ENCODE measurements at places on chromosomes 16 and 17.

- no peak for DNase-seq
Measured at GRCh38 chr16:30535106-30535776, 583 bp upstream of the ZNF747 start.

GRCh38 chr16:75774197-75774596 lies 47.9 kb upstream of the CPHXL start:
- DNase-seq, result no peak

DNA sequence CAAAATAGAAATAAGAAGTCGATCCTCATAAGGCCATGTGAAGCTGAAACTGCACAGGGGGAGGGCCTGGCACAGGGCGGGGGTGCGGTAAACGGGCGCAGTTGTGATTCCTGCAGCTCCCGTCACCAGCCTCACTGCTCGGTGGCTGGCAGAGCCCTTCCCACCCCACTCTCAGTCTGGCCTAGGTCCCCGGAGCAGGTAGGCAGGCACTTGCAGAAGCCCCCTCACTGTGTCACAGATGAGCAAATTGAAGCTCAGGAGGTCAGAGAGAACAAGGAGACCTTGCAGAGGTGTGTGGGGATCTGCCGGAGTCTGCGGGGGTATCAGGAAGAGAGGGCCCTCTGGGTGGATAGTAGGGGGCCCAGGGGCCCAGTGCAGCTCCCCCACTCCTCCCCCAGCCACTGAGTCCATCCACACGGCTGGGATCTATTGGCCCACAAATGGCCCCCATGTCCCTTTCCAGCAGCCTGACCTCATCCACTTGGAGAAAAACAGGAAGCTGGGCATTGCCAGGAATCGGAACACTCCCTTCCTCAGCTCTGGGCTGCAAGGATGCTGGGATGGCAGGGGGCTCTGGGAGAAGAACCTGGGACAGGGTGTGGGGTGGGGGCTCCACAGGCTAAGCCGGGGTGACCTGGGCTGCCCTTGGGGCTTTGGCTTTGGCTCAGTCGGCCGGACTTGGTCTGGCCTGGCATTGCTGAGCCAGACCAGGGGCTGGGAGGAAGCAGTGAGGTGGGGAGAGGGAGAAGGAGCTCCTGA lies 21.4 kb upstream of the MAP3K14 start:
- DNase-seq, result no peak

- DNase-seq, result no peak
Measured at GRCh38 chr17:67139784-67140665, 95.7 kb downstream of the CACNG1 start.

DNA sequence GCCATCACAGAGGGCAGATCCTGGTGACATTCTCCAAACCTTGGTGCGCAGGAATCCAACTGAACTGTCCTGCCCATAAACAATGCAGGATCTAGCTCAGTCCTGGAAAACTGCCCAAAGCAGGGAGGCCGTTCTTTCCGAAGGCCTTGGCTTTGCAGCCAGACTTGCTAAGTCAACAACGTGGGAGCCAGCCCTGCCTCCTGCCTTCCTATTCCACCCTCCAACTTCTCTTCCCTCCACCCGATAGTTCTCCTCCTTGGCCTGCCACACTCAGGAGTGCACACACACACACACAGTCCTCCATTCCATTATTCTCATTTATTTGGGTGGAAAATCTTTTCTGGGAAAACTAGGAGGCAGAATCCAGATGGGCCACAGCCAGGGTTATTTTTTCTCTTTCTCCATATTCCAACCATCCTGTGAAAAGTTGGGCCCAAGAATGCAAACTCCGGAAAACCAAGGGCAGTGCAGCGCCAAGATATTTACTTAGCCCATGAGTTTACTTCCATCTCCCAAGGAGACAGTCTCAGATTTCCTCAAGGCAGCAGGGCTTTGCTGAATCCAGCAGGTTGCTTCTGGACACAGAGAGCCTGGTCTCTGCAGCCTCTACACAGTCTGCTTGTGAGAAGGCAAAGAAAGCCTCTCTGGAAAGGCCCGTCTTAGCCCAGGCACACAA lies 15.8 kb downstream of the COPRS start:
- DNase-seq, result no peak

GRCh38 chr16:67857547-67858233 lies 10.2 kb upstream of the CENPT start:
- DNase-seq, result peak; percentile 24

DNA sequence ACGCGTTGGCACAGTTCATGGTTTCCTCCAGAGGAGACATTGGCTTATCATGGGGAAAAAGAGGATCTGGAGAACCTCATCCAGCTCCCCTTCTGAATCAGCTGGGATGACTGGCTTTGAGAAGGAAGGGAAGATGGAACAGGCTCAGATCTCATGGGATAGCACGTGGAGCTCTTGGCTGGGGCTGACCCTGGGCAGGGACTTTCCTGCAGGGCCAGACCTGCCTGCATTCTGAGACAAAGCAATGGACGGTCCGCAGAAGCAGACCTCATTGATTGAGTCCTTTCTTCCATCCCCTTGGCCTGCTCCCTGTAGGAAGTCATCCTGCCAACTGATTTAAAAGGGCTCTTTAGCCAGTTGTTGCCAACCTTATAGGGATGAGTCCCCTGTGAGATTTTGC lies 26.2 kb downstream of the PLCD3 start:
- no peak for DNase-seq

DNA sequence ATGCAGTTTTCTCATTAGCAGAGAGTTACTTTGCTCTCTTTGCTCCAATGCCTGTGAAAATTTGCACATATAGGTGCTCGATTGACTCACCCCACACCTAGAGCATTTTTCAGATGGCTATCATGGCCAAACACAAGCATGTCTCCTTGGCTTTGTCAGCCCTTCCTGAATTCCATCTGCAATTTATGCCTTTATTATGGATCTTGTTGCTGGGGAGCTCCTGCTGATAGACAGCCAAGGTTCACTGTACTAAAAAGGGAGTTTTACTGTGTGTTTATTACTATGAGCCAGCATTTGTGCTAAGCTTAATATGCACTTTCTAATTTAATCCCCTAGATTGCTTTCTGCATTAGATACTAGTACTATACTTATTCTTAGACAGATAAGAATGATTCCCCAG lies 93.3 kb downstream of the TOX3 start:
- no peak for DNase-seq

DNA sequence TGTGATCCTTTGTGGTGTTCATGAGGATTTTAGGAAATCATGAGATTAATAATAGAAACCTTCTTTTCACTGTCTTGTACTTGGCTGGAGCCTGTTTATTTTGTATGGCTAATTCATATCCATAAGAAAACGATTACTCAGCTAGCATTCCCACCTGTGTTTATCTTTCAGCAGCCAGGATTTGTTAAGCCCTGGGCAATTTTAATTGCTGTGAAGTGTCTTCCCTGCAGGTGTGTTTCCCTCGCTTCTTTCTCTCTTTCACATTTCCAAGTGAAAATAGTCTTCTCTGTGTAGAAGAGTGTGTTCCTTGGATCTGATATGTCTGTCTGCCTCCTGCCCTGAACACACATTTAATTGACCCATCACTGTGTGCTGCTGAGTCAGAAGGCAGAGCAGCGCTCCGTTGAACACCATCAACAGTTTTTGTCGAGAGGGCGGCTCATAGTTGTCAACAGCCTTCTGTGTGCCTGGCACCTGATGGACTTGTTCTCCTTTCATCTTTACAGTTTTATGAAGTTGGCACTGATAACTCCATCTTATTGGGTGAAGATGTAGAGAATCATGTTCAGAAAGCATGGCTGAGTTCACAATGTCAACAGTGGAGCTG lies 83.2 kb downstream of the SPECC1 start:
- no peak for DNase-seq

DNA sequence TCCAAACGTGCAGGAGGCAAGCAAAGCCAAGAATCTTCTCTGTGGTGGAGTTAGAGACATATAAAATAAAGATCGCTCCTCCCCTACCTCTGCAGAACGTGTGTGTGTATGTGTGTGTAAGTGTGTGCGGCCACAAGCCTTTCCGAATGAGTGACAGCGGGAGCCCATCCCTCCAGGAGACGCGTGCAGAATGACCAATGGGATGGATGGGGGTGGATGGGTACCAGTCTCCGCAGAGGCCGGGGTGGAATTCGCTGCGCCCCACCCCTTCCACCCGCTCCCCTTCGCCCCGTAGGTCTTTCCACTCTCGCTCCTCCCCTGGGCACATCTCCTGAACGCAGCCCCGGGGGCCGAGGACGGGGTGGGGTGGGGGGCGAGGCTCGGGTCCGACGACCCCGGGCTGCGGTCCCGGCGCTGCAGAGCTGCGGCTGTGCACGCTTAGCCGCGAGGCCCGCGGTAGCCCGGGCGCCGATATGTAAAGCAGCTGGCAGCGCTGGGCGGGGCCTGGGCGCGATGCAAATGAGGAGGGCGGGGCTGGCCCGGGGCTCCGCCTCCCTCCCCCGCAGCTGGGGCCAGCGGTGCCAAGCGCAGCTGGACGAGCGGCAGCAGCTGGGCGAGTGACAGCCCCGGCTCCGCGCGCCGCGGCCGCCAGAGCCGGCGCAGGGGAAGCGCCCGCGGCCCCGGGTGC lies at the start of gene PRKCB:
Gene PRKCB (plus strand): TSS at position 594 of the 688 bp plus-strand sequence.
- DNase-seq, result peak; percentile 93

GRCh38 chr16:88534638-88535190 lies 35.5 kb upstream of the ZC3H18 start:
- peak; percentile 52 for DNase-seq

GRCh38 chr16:48014349-48015135 lies 141.3 kb downstream of the ABCC12 start:
- DNase-seq, result no peak

- no peak for DNase-seq
Measured at GRCh38 chr16:71490361-71490760, 1.2 kb upstream of the ZNF19 start.

DNA sequence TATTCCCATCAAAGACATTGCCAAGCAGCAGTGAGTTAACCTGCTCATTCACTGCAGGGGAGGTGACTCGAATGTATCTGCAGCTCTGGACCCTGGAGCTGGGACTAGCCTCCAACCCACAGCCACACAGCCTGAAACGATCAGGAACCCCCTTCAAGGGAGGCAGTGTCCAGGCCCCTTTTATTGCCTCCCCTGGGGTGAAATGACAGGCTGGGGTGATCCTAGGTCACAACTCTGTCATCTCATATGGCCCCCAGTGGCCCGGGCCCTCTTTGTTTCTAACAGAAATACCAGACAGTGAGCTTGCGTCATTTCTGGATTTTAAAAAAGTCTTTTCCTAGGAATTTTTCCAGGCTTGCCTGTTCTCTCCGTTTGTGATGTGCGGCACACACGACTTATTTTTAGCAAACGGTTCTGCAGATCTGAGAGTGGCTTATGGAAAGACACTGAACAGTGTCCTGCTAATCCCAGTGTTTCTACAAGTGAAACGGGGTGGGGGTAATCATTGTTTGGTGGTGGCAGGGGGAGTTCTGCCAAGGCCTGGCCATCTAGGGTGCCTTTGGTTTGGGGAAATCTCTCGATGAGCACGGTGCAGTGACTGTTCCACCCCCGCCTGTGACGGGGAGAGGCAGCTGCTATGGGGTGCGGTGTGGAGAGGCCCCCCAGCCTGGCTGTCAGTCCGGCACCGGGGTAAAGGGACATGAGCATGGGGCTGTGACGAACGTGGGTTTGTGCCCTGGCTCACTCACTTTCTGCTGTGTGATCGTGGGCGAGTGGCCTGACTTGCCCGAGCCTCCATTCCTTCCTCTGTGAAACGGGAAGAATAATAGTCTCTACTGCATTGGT lies 27.2 kb downstream of the NAGPA start:
- DNase-seq, result no peak

- DNase-seq, result no peak
Measured at GRCh38 chr17:21339011-21339410, 37.1 kb upstream of the KCNJ12 start.

- DNase-seq, result peak; percentile 72
Measured at GRCh38 chr16:2838928-2839327, 8.8 kb downstream of the ZG16B start.

DNA sequence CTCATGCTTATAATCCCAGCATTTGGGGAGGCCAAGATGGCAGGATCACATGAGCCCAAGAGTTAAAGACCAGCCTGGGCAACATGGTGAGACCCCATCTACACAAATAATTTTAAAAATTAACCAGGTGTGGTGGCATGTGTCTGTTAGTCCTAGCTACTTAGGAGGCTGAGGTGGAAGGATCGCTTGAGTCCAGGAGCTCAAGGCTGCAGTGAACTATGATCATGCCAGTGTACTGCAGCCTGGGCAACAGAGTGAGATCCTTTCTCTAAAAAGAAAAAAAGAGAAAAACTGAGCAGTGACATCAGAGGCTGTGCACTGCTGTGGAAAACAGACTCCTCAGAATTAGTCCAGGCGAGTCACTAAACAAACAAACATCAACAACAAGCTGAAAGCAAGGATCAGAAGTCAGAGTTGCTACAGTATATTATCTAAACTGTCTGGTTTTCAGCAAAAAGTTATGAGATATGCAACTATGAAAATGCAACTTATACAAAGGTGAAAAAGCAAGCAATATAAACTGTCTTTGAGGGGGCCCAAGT lies 39.3 kb downstream of the CBFB start:
- DNase-seq, result no peak

DNA sequence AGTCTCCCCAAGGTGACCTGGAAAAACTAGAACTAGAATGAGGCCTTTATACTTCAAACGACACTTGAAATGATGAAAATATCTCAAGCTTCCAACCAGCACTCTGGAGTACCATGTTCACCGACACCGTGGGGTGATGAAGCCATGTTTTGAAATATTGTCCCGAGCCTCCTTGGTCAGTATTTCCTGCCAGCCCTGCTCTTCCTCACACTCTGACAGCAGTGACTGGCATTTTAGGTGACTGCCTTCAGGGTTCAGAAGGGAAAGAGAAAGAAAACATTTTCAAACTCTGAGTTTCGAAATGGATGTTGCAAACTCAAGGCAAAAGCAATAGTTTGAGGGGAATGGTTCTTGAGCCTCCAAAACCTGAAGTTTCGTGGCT lies 39.3 kb upstream of the IRX6 start:
- DNase-seq, result no peak

DNA sequence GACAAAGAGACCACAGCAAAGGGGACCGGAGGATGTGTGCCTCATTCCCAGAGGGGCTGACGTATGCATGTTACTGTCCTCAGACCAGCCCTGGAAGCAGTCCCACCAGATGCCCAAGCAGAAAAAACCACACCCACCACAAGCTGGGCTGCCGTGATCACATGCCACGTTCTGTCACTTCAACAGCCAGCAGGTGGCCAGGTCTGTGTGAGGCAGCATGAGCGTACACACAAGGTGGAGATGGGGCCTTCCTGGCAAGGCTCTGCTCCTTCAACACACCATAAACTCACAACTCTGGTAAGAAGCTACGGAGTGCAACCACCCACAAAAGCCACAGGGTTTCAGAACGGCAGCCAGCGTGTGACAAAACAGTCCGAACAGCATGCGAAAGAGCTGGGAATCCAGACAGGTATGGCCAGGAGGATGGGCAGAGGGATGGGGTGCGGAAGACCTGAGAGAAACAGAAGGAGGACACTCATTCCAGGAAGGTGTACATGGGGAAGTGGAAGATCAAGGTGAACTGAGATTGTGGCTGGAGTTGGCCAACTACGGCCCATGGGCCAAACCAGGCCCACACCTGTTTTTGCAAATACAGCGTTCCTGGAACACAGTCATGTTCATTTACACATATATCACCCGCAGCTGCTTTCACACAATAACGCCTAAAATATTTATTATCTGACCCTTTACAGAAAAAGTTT lies 27.9 kb downstream of the MBTPS1 start:
- DNase-seq, result peak; percentile 64

Measured in stimulated activated naive CD8-positive, alpha-beta T cell treated with anti-CD3 and anti-CD28 coated beads, Interleukin-15, Interleukin-2, amounts not matched to agents 100 U/mL and 50 U/mL, for 24 hours (primary cell).